ENCODE measurements at places on chromosomes 16 and 17.

GRCh38 chr17:4100883-4101756 is 41.7 kb downstream of the ZZEF1 start:
- DNase-seq: no peak

GRCh38 chr16:78333808-78334207 is 234.4 kb downstream of the WWOX start:
- no peak for DNase-seq

GRCh38 chr17:45162025-45162687 is 481 bp downstream of the HEXIM2 start:
- DNase-seq: no peak

GRCh38 chr16:6753553-6753952 is 579.1 kb upstream of the RBFOX1 start:
- DNase-seq: no peak

GRCh38 chr16:10878328-10878643 is 1.3 kb downstream of the CIITA start:
- no peak for DNase-seq

GRCh38 chr17:47223007-47223406 is 13.9 kb downstream of the MYL4 start:
- DNase-seq: no peak

DNA sequence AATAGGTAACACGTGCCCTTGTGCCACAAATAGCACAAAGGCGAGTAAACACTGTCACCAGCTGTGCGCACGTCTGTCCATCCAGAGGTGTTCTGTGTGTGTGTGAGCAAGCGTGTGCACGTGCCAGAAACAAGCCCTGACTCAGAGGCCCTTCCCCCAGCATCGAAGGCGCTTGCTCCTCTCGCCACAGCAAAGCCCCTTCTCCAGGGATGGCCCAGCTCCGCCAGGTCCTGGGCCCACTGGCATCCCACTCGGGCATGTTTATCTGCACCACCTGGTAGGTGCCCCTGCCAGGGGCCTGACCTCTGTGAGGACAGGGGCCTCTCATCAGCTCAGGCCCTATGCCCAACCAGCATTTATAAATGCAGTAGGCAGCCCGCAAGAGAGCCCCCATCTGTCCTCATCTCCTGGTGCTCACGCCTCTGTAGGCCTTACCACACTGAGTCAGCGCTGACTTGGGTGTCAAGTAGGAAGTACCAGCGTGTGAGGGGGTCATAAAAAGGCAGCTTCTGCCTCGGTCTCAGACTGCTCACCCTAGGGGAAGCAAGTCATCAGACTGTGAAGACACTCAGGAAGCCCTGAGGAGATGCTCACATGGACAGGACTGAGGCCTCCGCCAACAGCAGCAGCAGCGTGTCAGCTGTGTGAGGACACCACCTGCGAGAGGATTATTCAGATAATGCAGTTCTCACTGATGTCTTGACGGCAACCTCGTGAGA is 10.8 kb downstream of the TMEM235 start:
- no peak for DNase-seq

GRCh38 chr16:19642501-19642900 is 75.5 kb downstream of the KNOP1 start:
- no peak for DNase-seq

DNA sequence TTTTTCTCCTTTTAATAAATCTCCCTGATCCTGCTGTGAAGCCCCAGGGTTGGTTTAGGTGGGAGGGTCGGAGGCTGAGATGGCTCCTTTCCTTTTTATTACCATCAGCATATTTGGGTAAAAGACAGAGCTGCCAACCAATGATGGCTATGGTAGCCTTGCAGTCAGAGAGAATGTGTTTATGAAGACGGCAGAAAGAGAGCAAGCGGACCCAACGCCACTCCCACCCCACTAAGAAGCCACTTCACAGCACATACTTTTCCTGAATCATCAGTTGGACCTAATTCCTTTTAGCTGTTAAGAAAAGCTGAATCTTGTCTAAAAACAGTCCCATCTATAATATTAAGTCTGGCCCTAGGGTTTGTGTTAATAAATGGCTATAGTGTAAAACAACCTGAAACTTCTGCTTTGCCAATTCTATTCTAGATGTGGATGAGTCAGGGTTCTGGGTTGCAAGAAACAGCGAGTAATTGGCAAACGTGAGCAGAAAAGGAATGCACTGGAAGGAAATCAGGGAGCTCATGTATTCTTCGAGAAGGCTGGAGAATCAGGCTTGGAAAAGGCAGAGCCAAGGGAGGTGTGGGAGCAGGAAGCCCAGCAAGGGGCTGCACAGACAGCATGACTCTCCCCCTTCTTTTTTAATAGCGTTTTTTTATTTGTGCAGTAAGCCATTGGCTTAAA is 34.0 kb upstream of the PRKCA start:
- DNase-seq: no peak

- no peak for DNase-seq
These were observed at the start of gene PIPOX for GRCh38 chr17:29042679-29043538. Gene PIPOX (plus strand): TSS chr17:29043141. CDS start chr17:29043226, 85 bp downstream.

- DNase-seq: peak; percentile 40
These were observed 42.1 kb upstream of the BHLHA9 start for GRCh38 chr17:1227917-1228780.

DNA sequence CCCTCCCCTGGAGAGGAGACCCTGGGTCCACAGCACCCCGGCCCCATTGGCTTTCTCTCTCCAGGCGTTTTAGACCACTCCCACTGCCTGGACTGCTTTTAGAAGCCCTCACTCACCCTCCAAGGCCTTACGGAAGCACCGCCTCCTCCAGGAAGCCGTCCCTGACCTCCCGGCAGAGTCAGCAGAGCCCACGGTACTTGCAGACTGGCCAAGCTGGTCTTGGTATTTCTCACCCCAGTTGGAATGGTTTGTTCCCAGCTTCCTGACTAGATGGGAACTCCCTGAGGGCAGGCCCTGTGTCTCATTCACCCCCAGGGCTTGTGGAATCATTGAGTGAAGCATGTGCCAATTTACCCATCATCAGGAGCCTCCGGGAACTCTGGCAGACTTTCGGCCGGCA is 9.2 kb downstream of the SCGB1C2 start:
- no peak for DNase-seq

DNA sequence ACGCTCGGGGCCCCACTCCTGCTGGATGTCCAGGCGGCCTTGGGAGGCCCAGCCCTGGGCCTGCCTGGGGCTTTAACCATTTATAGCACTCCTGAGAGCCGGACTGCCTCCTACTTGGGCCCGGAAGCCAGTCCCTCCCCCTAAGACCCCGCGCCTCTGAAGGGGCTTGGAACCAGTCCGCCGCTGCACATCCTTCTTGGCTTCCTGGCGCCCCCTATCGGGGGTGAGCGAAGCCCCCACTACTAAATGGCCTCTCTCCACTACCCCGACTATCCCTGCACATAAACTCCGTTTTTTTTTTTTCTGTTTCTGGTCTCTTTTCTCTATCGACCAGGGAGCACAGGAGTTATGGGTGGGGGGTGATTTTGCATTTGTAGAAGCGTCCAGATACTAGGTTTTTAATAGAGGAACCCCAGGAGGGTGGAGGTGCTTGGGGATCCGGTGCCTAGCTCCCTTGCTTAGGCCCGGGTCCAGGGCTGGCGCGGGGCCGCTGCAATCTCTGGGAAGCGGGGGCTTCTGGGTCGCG is 633 bp upstream of the NOL3 start:
- no peak for DNase-seq

DNA sequence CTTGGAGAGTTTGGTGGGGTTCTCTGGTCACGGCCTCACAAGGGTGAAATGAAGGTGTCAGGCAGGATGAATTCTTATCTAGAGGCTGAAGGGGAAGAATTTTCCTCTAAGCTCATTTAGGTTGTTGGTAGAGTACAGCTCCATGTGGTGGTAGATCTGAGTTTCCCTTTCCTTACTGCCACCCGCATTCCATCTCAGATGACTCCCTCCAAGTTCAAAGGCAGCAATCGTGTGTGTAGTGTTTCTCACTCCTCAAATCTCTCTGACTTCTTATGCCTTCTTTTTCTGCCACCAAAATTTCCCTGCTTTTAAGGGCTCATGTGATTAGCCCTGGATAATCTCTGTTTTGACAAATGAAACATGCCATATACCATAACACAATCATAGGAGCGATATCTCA is 135.5 kb upstream of the MYOCD start:
- no peak for DNase-seq

DNA sequence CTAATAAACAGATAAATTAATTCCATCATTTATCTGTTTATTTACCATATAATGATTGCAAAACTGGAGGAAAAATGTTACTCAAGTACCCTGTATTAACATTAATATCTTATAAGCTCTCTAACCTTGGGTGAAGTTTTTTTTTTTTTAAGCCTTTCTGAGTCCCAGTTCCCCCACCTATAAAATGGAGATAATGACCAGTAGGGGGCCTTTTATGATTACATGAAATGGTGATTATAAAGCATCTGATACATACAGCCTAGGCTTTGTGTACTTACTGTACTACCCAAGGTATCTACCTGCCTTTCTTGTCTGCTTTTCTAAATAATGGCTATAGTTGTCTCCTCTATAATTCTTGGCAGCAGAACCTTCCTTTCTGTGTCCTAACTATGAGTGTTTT is 22.6 kb downstream of the LRRC36 start:
- no peak for DNase-seq

DNA sequence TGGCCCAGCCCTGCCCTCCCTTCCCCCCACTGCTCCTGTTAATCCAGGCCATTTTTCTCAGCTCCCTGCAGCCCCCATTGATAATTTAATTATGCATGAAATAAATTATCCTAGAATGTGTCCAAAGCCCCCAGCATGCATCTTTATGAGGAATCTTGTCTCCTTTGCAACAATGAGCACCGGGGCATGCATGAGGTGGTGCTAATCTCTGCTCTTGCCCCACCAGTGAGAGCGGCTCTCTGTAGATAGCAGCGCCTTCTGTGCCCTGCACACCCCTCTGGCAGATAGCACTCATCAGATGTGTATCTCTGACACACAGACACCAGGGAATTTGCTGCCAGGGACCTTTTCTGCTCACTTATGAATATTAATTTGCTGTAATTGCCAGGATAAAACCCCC is 140.2 kb upstream of the CDC42EP4 start:
- no peak for DNase-seq

DNA sequence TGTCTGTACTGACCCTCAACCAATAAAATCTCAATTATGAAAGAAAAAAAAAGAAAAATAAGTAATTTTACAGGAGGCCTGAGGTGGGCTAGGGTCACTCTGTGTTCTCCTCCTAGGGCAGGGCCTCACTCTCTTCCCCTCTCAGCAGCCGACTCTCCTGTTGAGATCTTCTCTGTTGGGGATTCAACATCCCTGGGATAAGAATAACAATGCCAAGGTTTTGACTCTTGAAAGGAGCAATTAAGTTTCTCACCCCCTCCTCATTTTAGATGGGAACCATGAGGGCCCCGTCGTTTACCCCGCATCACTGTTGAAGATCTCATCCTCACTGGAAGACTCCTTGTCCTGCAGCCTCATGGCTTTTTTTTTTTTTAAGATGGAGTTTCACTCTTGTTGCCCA is 21.5 kb upstream of the BRCA1 start:
- DNase-seq: no peak

- DNase-seq: no peak
These were observed 16.0 kb upstream of the CDRT4 start for GRCh38 chr17:15483431-15483830.

DNA sequence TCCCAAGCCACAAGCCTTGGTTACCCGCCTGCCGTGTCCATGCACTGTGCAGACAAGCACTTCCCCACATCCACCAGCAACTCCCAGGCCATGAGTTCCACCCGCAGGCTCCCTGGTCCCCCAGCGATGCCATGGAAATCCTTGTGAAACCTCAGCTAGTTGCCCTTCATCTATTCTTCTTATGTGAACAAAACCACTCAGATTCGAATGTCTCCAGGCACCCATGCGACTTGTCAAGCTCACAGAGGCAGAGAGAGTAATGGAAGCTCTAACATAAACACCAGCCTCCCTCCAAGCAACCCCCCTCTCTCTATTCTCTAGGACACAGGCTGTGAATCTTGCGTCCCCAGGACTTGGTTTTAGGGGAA is 182.6 kb downstream of the C16orf95 start:
- DNase-seq: no peak

GRCh38 chr17:68693466-68693865 is 92.3 kb upstream of the FAM20A start:
- no peak for DNase-seq

DNA sequence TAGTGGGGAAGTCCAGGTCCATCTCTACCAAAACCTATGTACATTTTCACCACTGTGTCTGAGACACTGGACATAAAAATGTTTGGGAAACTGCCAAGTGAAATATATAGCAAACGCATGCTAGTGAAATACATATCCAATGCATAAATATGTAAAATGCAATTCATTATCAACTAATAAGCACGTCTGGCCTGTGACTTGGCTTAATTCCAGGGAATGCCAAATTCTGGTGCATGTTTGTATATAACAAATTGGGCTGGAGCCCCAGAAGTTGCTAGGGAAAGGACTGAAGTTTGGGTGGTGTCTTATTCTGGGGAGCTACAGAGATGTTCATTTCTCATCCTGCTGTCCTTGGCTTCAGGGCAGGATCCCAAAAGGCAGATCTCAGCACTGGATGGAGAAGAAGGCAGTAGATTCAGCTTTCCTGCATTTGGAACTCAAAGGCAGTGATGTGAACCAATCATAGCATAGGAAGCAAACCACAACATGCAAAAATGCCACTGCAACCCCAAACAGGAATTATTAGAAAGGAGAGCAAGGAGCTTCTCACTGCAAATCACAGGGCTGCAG is 184.3 kb downstream of the HS3ST3A1 start:
- DNase-seq: no peak

- no peak for DNase-seq
These were observed 38.2 kb upstream of the ZC3H18 start for GRCh38 chr16:88531931-88532433.

DNA sequence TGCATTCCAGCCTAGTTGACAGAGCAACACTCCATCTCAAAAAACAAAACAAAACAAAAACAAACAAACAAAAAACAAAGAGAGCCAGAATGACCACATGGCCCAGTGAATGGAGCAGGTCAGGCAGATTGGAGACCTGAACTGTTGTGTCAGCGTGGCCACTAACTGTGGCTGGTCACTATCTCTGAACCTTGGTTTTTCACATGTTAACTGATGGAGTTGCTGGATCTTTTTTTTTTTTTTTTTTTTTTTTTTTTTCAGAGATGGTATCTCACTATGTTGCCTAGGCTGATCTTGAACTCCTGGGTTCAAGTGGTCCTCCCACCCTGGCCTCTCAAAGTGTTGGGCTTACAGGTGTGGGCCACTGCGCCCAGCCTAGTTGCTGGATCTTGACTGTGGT is 31.8 kb downstream of the RHBDL3 start:
- DNase-seq: no peak

Measured in GM18507 (cell line).